ENCODE measurements at places on chromosomes 5 and 9.

GRCh38 chr5:129163810-129164378, 69.3 kb downstream of the ISOC1 start:
- no peak for DNase-seq

GRCh38 chr5:55036477-55036876, 12.4 kb downstream of the GZMK start:
- no peak for DNase-seq

DNA sequence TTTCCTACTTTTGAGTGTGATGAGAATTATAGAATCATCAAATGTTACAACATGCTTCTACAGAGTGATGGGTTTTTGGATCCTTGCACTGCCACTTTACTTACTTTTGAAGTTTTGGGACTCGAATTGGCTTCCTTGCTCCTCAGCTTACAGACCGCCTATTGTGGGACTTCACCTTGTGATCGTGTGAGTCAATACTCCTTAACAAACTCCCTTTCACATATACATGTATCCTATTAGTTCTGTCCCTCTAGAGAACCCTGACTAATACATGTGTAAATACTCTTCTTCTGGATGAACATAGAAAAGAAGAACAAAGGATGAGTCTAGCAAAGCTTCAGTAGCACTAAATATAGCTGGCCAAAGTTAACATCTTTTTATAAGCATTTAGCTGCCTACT, 98.7 kb upstream of the PDE4D start:
- no peak for DNase-seq

GRCh38 chr9:134391319-134392231, 65.3 kb downstream of the RXRA start:
- peak; percentile 78 for DNase-seq

DNA sequence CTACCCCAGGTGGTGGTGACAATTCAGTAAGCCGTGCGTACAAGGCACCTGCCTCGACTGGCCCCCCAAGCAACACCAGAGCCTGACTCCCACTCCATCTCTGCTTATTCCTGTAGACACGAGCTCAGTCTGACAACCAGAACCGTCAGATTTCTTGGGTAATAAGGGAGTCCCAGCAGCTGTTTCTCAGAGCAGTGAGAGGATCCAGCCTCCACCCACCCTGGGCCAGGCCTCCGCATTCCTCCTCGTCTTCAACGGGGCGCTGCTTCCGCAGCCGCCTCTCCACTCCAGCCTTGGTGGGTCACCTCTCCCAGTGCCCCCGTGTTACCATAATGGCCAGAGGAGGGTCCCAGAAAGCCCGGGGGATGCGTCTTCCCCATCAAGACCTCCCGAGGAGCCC, 27.7 kb upstream of the GFPT2 start:
- no peak for DNase-seq

GRCh38 chr9:91187311-91187964, 174.3 kb downstream of the AUH start:
- no peak for DNase-seq

DNA sequence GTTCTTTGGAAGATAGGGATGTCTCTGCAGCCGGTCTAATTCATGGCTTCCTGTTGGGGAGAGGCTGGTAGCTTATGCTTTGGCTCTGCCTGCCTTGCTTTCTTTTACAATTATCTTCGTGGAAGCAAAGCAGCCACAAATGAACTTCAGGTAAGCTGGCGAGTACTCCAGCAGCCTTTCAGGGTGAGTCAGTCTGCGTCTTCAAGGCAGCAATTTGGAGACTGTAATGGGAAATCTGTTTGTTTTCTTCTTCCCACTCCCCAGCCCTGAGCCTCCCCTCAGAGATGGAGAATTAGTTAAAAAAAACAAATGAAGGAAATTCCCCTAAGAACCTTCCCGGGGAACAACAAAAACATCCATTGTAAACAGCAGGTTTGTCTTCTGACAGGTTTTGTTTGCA, 100.1 kb downstream of the PSAT1 start:
- no peak for DNase-seq

- no peak for DNase-seq
Measured at GRCh38 chr5:122959740-122960445, 76.6 kb downstream of the PPIC start.

DNA sequence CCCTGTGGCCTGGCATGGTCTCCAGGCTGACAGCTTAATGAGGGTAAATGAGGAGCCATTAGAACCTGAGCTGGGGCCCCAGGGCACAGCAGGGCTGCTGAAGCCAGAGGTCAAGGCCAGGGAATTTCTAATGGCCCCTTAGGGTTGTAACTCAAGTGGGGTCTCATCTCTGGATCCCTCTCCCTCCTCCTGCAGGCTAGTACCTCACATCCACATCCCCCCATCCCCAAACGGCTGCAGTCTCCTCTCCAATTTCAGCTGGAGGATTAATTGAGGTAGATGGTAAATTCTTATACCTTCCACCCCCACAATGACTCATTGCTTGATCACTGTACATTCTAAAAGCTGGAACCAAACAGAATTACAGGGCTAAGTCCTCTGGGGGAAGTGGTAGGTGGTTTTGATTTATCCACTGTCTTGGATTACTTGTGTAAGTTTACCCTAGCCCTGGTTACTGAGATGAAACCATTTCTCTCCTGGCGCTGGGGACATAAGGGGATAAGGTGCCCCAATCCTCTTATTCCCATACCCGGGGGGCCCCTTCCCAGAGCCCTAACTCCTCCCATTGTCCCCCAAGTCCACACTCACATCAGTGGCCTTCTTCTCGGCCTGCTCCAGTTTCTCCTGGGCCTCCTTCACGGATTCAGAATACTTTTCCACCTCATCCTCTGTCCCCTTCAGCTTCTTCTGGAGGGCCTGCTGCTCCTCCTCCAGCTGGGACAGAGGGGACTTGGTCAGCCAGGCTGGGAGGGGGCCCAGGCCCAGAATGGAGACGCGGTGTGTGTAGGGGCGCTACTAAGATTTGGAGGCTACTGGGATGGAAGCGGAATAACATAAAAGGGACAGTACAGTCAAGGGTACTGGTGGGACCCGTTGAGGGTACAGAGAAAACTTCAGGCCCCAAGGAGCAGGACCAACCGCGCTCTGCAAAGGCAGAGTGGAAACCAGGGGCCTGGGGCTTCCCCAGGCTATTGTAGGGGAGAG, 875 bp downstream of the TPM2 start:
- no peak for DNase-seq
